ENCODE measurements at places on chromosomes 4 and X.

GRCh38 chr4:28009541-28009940 lies 1148.9 kb downstream of the STIM2 start:
- no peak for DNase-seq

DNA sequence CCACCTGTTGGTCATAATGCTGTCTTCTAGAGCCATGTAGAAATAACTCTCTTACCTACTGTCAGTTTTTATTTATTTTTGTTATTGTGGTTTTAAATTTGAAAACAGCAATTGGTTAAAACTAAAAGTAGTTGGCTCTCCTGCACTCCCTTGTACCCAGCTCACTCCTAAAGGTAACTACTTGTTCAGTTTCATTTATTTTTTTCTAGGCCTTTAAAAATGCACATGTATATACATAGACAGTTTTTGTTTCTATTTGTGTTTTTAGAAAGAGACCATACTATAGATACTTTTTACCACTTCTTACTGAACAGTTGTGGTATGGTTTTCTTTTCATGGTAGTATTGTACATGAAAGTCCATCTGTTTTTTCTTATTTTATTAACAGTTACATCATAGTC lies 16.8 kb downstream of the SMAD1 start:
- DNase-seq = no peak

GRCh38 chr4:26557164-26557563 lies 26.7 kb upstream of the TBC1D19 start:
- DNase-seq = no peak

- no peak for DNase-seq
Measured at GRCh38 chr4:155608225-155608885, 58.3 kb upstream of the GUCY1A1 start.

DNA sequence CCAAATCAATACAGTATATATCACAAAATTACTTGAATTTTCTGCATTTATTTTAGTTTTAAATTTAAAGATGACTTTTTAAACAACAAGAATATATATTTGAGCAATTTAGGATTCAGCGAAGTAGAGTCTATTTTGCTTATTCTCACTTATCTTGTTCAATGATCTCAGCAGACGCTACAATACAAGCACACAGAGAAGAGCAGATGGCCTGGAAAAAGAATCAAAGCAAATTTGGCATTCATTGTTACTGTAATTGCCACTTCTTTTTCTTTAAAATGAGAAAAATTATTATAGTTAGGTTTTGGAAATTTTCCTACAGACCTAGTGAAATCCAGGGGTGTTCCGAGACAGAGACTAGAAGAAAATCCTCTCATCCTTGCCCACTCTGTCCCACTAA lies 57.5 kb downstream of the NPY1R start:
- DNase-seq = no peak

DNA sequence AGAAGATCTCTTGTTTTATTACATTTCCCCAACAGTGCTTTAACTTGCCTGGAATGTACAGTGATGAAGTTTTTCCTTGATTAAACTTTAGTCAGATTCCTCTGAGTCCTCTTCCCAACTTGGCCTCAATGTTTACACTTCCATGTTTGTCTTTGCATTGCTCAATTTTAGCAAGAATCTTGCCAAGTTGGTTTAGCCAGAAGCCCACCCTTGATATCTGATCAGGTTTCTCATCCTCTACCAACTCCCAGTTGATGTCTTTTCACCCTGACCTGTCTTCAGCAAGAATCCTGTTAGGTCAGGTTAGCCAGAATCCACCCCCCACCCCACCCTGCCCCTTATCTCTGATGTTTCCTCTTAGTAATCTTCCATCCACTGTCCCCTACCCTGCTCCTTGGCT lies 120.9 kb downstream of the MBNL3 start:
- DNase-seq = no peak

- DNase-seq = no peak
Measured at GRCh38 chr4:185020293-185020808, 2.1 kb downstream of the HELT start.

DNA sequence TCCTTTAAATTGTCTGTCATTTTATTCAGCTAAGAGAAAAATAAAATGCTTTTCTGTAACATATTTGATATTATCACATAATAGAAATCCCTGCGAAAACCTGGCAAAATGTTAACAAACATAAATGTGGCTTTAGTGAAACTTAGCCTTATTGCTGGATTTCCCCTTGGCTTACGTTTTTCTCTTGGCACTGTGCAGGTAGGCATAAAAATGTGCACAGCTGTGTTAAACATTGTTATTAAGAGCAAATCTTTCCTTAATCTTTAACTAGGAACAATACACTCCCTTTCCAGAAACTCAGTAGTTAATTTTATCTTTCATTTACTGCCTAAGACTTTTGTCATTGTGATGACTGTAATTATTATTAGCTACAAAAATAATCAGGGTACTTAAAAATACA lies 202.4 kb upstream of the GNPDA2 start:
- DNase-seq = no peak

DNA sequence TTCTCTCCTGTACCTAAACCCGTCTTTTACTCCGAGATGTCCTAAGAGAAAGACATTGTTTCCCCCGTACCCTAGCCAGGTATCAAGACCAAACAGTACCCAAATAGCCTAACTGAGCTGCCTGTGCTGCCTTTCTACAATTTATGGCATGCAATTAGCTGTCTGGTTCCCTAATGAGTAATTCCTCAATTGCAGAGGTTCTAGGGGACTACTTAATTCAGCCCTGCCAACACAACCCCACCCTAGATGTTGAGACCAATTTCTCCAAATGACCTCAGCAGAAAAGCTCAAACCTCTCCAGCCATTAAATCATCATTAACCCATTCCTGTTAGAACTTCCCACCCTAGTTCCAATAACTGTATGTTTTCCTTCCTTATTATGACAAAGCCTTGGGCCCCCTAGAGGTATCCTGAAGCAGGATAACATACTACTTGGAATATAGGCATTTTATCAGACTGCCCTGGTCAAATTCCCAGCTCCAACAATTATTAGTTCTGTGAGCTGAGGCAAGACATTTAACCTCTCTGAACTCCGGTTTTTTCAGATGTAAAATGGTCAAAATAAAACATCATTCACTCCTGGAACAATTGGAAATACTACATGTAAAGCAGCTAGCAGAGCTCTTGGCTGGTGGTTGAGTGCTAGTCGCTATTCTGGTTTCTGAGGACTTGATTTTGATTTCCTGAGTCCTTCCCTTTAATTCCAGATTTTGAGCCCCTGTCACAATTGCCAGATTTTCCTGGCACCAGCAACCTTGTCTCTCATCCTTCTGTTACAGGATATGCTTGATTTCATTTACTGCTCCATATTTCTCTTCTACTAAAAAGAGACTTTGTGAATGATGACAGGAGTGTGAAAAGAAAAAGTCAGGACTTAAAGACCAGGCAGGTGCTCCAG lies 244.6 kb upstream of the TENM3 start:
- DNase-seq = no peak

DNA sequence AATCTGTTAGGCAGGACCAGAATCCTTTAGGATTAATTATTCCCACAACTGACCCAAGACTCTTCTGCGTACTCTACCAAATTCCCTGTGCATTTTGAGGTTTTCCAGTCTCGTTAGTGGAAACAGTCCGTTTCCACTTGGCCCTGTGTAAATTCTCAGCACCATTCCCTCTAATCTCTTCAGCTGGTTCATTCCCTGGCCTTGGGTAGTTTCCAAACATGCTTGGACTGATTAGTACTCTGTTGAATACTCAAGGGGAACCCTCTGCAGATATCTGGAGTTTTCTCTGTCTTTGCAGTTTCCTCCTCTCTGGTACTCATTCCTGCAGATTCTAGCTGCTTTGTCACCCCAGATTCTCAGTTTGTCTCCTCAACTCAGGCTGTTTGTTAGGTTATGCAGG lies 80.4 kb downstream of the ZFX start:
- DNase-seq = no peak

GRCh38 chr4:104896660-104897645 lies 249.7 kb upstream of the TET2 start:
- DNase-seq = no peak

DNA sequence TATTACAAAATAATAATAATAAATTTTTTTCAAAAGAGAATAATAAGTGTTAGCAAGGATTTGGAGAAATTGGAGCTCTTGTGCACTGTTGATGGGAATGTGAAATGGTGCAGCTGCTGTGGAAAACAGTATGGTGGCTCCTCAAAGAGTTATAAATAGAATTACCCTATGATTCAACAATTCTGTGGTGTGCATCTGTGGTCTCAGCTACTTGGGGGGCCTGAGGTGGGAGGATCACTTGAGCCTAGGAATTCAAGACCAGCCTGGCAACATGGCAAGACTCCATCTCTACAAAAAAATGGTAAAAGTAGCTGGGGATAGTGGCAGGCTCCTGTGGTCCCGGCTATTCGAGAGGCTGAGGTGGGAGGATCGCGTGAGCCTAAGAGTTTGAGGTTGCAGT lies 19.6 kb downstream of the MND1 start:
- DNase-seq = no peak

DNA sequence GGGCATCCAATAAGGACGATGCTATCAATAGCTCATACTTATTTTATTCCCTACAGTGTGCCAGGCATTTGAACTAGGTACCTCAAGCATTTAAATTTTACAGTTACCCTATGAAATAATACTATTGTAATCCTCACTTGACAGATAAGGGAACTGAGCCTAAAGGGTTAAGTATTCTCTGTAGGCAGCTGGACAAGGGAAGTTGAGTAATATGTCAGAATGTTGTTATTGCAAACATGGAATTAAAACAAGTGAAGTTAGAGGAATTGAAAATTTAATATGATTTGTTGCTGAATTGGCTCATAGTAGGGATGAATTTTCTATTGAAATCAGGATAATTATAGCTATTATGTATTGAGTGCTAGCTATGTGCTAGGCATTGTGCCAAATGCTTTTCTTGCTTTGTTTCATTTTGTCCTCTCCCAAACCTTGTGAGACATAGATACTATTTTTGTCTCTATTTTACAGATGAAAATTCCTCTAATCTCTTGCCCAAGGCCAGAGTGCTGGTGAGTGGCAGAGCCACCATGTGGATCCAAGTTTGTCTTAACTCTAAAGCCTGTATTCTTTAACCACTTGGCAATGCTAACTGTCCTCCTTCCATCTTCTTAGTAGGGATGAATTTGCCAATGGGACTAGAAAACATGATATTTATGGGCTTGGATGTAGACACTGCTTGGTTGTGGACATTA lies 58.1 kb downstream of the TMEM164 start:
- DNase-seq = no peak

DNA sequence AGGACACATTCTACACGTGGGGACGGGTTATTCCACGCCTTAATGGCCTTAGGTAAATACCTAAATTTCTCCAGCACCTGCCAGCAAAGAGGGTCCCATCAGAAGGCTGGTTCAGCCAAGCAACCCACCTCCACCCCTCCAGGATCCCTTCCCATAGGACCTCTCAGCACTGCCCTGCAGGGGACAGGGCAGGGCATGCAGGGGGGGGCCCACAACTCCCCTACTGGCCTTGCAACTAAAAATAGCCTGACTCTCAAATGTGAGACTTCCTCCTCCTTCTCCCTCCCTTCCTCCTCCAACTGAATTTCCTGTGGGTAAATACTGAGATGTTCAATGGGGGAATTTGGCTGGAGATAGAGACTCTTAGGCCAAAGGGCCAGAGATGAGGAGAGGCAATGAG lies 6.3 kb downstream of the LAS1L start:
- DNase-seq = no peak

DNA sequence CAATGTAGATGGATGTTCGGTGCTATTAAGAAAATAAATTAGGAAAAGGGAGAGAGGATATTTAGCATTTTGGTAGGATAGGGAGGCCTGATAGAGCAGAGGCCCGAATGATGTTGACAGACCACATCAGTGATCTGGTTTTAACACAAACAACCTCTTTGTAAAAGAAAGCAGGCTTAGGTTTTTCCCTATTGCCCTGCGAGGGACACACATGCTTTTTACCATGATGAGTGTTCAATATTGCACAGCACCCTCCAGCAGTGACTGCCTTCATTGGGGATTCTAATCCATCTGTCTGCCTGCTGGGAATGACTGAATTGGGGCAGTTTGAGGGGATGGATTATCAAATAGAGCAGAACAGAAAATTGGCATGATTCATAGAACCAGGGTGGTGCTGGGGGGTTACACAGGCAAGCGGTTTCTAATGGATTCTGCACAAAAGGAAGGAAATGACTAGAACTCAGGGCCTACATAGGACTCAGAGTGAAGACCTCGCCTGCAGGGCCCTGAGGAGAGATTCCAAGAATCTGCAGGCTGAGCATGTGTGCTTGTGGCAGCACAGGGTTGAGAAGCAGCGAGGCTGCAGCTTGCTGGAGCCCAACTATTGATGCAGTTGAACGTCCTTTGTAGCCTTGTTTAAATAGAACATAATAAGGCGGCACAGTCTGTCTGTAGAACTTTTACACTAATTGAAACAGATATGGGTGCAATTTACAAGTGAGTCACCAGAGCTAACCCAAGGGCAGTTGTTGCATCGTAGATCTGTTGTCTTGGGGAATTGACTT lies 58.0 kb downstream of the RHOH start:
- no peak for DNase-seq

- no peak for DNase-seq
Measured at GRCh38 chr4:130054908-130055307, 959.0 kb downstream of the C4orf33 start.

- no peak for DNase-seq
Measured at GRCh38 chr4:173834151-173834550, 304.1 kb upstream of the HAND2 start.

- DNase-seq = no peak
Measured at GRCh38 chrX:24619647-24620046, 27.5 kb downstream of the PCYT1B start.

- DNase-seq = peak; percentile 62
Measured at GRCh38 chr4:139556724-139557555, 921 bp upstream of the SETD7 start.

GRCh38 chr4:176464748-176465147 lies 145.0 kb downstream of the SPCS3 start:
- DNase-seq = no peak

GRCh38 chrX:48897157-48897624 lies 377 bp downstream of the TIMM17B start:
- DNase-seq = peak; percentile 55

- DNase-seq = no peak
Measured at GRCh38 chr4:18381186-18381585, 359.6 kb upstream of the LCORL start.

DNA sequence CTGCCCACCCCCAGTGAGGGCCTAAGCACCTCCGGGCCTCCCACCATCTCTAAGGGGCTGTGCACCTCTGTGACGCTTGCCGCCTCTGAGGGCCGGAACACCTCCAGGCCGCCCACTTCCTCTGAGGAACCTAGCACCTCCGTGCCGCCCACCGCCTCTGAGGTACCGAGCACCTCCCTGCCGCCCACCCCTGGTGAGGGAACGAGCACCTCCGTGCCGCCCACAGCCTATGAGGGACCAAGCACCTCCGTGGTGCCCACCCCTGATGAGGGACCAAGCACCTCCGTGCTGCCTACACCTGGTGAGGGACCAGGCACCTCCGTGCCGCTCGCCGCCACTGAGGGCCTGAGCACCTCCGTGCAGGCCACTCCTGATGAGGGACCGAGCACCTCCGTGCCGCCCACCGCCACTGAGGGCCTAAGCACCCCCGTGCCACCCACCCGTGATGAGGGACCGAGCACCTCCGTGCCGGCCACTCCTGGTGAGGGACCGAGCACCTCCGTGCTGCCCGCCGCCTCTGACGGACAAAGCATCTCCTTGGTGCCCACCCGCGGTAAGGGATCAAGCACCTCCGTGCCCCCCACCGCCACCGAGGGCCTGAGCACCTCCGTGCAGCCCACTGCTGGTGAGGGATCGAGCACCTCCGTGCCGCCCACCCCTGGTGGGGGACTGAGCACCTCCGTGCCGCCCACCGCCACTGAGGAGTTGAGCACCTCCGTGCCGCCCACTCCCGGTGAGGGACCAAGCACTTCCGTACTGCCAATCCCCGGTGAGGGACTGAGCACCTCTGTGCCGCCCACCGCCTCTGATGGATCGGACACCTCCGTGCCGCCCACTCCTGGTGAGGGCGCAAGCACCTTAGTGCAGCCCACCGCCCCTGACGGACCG lies 977 bp downstream of the MAGEE1 start:
- DNase-seq = peak; percentile 34

Measured in T-helper 9 cell (primary cell).